Uterine smooth muscle cell (primary cell): ENCODE measurements at places on chromosomes 3 and 15. TPM values are rescaled to one million over a fixed set of nuclear protein-coding genes. Genes with fewer than 3 reads are reported as not detected.

MKRN2OS gene
- total RNA-seq, result not detected in 2 replicates

TMEM207 gene
- not detected in 2 replicates for total RNA-seq

SOX2 gene
- total RNA-seq, result not detected in 2 replicates

CLSTN2 gene
- total RNA-seq, result 0.50 and 1.00 TPM in 2 replicates

AMIGO3 gene
- total RNA-seq, result 1.1 TPM in 1 of 2 replicates, not detected in the other

FILIP1L gene
- total RNA-seq, result 15.8 and 24.0 TPM in 2 replicates
